ENCODE measurements at places on chromosomes 2 and 18. TPM values are rescaled to one million over a fixed set of nuclear protein-coding genes. Genes with fewer than 3 reads are reported as not detected.

GRCh38 chr2:170227507-170227947 lies 49.6 kb downstream of the MYO3B start:
- no peak for DNase-seq
- H3K27ac ChIP-seq = no peak overlapping the region
- no peak overlapping the region for H3K4me3 ChIP-seq

- no peak overlapping the region for H3K4me3 ChIP-seq
- H3K27ac ChIP-seq = no peak overlapping the region
- no peak for DNase-seq
- H3K36me3 ChIP-seq = no peaks in the 10 kb centered on the region
Measured at GRCh38 chr2:115650827-115651226, 1208.4 kb downstream of the DPP10 start.

- no peak for DNase-seq
- no peaks in the 10 kb centered on the region for H3K27me3 ChIP-seq
- no peak overlapping the region for H3K4me3 ChIP-seq
- H3K36me3 ChIP-seq = no peaks in the 10 kb centered on the region
- H3K27ac ChIP-seq = no peak overlapping the region
- H3K4me1 ChIP-seq = no peaks in the 10 kb centered on the region
Measured at GRCh38 chr2:143452817-143453451, 323.7 kb downstream of the ARHGAP15 start.

- no peak overlapping the region for H3K27ac ChIP-seq
- H3K4me3 ChIP-seq = no peak overlapping the region
Measured at GRCh38 chr18:78090584-78090983, 840.9 kb downstream of the GALR1 start.

GRCh38 chr2:161239326-161240109 lies 68.7 kb upstream of the PSMD14 start:
- H3K36me3 ChIP-seq = no peaks in the 10 kb centered on the region
- H3K4me1 ChIP-seq = no peaks in the 10 kb centered on the region
- H3K4me3 ChIP-seq = no peak overlapping the region
- peak overlapping the region; percentile 17 for H3K27ac ChIP-seq

DNA sequence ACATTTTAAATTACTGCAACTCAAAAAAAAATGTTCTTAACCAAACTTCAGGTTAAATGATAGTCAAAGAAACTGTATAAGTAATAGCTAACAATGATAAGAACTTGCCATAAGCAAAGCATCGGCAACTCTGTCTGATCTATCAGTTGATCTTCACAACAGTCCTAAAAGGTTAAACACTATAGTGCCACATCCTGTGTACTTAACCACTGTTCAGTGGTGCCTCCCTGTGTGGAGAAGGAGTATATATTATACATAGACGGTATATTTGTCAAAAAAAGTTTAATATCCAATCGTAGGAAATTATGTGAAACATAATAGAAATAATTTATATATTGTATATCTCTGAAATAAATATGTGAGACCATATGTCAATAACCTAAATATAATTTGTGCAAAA lies 13.0 kb downstream of the DTNA start:
- H3K27ac ChIP-seq = no peak overlapping the region
- H3K27me3 ChIP-seq = no peaks in the 10 kb centered on the region
- DNase-seq = no peak

- no peak overlapping the region for H3K27ac ChIP-seq
- H3K27me3 ChIP-seq = no peaks in the 10 kb centered on the region
- DNase-seq = no peak
Measured at GRCh38 chr2:82793711-82794435, 1665.2 kb downstream of the SUCLG1 start.

DNA sequence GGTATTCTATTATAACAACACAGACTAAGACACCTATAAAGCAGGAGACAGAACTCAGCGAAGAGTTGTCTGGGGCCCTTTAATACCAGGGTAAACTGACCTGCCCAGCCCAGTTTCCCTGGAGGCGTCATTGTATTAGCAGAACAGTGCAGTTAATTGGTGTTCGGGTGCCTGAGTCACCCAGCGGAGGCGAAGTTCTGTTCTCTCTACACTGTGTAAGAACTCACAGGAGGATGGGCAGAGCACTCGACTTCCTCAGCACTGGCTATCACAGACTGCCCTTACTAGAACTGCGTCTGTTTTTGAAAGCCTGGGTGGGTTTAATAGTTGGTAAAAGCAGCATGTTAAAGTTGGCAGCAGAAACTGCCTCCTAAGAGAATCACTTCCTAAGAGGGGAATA lies 106.5 kb upstream of the ATP8B1 start:
- no peak overlapping the region for H3K4me3 ChIP-seq
- DNase-seq = no peak
- H3K36me3 ChIP-seq = no peaks in the 10 kb centered on the region
- no peaks in the 10 kb centered on the region for H3K4me1 ChIP-seq

- no peaks in the 10 kb centered on the region for H3K27me3 ChIP-seq
- no peak overlapping the region for H3K4me3 ChIP-seq
- H3K4me1 ChIP-seq = no peaks in the 10 kb centered on the region
Measured at GRCh38 chr2:181781078-181781786, 100.9 kb upstream of the NEUROD1 start.

DNA sequence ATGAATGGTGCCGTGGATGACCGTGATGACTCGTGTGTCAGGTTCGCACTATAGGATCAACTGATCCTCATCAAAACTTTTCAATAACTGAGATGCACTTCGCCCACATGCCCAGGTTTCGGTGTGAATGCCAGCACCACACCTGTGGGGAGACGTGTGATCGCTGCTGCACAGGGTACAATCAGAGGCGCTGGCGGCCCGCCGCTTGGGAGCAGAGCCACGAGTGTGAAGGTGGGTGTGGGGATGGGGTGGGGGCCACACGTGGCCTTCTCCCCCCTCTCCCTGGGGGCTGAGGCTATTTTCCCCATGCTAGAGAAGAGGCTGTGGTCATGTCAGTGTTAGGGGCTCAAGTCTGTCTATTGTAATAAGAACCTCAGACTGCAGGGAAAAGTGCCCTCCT lies 69.0 kb downstream of the LAMA3 start:
- no peak overlapping the region for H3K4me3 ChIP-seq
- no peak overlapping the region for H3K27ac ChIP-seq

DNA sequence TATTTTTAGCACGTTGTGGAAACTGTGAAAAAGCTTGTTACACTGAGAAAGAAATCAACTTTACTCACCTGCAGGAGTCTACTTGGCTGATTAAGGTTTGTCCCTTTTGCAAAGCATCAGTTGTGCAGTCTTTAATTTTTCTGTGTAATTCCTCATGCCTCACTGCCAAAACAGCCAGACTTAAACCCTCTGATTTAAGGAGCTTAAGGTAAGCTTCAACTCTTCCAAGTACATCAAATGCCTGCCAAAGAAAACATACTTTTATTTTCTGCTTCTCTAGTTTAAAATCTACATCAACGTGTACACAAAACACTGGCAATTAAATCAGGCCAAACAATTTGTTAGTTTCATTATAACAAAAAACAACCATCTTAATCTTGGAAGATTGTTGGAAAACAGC lies 98.0 kb upstream of the TTN start:
- H3K27me3 ChIP-seq = no peaks in the 10 kb centered on the region
- no peak overlapping the region for H3K4me3 ChIP-seq
- no peaks in the 10 kb centered on the region for H3K36me3 ChIP-seq
- H3K27ac ChIP-seq = no peak overlapping the region

DNA sequence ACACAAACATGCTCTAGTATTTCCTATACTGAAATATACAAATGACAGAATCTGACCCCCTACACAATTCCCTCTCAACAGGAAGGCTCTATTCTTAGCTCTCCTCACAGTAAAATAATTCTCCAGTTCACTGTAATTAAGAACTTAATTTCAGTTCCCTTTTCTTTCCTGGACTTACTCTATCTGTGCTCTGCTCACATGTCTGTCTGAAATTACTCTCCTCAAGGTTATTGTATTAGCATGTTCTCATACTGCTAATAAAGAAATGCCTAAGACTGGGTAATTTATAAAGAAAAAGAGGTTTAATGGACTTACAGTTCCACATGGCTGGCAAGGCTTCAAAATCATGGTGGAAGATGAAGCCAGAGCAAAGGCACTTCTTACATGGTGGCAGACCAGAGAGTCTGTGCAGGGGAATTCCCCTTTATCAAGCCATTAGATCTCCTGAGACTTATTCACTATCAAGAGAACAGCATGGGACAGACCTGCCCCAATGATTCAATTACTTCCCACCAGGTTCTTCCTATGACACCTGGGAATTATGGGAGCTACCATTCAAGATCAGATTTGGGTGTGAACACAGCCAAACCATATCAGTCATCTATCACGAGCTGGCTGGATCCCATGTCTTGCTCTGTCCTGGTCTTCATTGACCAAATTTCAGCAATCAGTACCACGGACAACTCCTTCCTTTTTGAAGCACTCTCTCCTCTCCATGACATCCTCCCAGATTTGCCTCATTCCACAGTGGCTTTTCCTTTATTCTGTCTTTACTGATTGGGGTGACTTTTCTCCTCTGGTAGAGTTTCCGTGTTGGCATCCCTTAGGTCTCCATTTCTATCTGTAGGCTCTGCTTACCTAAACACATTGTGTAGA lies 110.9 kb downstream of the GALR1 start:
- no peaks in the 10 kb centered on the region for H3K36me3 ChIP-seq
- no peaks in the 10 kb centered on the region for H3K4me1 ChIP-seq
- no peak overlapping the region for H3K4me3 ChIP-seq
- no peak for DNase-seq
- no peaks in the 10 kb centered on the region for H3K27me3 ChIP-seq

DNA sequence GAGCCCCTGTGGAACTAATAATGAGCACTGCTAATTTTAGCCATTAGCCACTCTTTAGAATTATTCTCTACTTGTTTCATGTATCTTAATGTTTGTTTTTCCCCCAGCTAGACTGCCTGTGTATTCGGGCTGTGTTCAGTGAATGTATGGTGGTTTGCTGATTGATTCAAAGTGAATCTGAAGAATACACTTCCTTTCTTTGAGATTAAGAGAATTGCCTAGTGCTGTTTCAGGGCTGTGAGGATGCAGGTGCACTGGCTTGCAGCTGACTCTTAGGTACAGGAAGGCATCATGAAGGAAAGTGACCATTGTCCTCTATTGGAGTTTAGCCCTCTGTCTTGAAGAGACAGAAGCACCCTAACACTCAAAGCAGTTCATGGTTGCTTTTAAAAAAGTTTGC lies 138.7 kb downstream of the CERS6 start:
- H3K36me3 ChIP-seq = no peaks in the 10 kb centered on the region
- H3K4me3 ChIP-seq = no peak overlapping the region
- no peak for DNase-seq
- H3K27ac ChIP-seq = no peak overlapping the region
- no peaks in the 10 kb centered on the region for H3K27me3 ChIP-seq

DNA sequence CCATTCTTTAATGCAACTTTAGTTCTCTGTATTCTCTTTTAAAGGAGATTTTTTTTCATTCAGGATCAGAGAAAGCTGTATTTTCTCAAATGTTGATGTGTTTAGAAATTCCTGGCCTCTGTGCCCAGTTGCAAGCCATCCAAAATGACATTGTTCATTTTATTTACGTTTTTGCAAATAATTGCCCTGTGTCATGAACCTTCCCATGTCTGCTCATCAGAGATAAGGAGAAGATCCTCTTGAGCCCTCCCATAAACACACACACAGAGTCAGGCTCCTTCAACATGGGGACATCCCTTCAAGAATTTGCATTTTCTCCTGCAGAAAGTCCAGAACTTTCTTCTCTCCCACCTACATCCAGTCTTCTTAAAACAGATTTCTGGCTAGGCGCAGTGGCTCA lies 258.8 kb downstream of the GBX2 start:
- no peak overlapping the region for H3K4me3 ChIP-seq
- no peaks in the 10 kb centered on the region for H3K4me1 ChIP-seq
- no peaks in the 10 kb centered on the region for H3K36me3 ChIP-seq
- no peak overlapping the region for H3K27ac ChIP-seq
- H3K27me3 ChIP-seq = no peaks in the 10 kb centered on the region

DNA sequence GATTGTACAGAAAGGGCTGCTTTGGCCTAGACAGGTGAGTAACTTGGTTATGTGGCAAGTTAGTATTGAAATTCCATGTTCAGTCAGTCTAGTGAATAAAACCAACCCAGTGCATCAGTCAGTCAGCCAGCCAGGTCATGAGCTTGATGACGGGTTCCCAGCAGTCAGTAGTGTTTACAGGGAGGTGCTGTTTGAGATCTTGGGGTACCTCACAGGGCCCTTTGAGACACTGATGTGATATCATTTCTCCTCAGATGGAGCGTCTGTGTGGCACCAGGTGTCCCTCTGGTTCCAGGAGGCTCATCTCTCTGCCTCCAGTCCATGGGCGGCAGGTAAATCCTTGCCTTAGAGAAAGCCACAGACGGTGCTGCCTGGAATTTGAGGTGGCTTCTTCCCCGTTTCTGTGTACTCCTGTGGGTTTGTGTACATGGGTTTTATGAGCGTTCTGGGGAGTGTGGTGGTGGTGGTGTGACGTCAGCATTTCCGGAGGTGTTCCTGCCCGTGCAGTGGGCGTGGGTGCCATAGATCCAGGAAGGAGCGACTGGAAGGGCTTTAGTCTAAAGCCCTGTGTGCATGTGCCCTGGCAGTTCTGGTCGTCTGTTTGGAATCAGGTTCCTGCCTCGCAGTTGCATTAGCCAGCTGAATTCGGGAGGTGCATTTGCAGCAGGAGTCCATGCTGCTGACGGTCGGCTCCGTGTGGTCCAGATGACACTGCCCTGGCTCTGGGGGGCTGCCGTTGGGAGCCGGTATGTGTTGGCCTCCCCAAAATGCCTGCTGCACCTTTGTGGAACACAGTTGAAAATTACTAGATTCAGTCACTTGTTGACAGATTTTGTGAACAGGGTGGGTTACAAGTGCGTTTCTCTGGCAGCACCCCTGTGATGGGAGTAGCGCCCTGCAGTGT lies 2.1 kb downstream of the CTDP1 start:
- no peaks in the 10 kb centered on the region for H3K4me1 ChIP-seq
- no peaks in the 10 kb centered on the region for H3K27me3 ChIP-seq
- H3K4me3 ChIP-seq = no peak overlapping the region
- H3K36me3 ChIP-seq = no peaks in the 10 kb centered on the region

DNA sequence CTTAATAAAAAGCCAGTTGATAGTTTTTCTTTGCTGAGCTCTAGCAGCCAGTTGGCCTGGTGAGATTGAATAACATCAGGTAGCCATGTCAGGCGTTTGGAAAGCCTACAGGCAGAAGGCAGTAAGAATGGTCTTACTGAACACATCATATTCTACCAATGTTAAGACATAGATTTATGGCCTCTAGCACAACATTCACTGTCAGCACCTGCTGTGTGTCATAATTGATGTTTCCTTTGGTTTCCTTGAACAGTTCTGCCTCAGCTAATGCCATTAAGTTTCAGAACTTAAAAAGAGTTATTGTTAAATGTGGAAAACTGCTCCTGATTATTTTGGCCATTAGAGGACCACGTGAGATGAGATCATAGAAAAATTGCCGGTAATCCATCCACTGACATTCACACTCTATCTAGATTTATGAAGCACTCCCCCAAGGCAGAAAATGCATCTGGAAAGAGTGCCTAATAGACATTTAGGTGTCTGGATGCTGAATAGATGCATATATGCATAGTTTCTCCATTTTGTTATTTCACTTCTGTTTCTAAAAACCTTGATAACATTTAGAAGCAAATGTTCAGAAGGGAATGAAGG lies 434.7 kb downstream of the PTPRM start:
- DNase-seq = no peak
- no peak overlapping the region for H3K27ac ChIP-seq
- no peaks in the 10 kb centered on the region for H3K4me1 ChIP-seq

The TEKT4 gene
- total RNA-seq = not detected

The RALB gene
- 24.6 TPM for total RNA-seq

The OTOS gene
- total RNA-seq = not detected

The IFIH1 gene
- 15.6 TPM for total RNA-seq

The CIAO1 gene
- total RNA-seq = 69.5 TPM

The MEP1B gene
- 0.61 TPM for total RNA-seq

The DAW1 gene
- not detected for total RNA-seq

The APOB gene
- total RNA-seq = 2,643 TPM

The FBLN7 gene
- 1.4 TPM for total RNA-seq
